ENCODE measurements at places on chromosomes 7 and 10. TPM values are rescaled to one million over a fixed set of nuclear protein-coding genes. Genes with fewer than 3 reads are reported as not detected.
A peak's percentile ranks its signal among the peaks of the same experiment; 100 is the strongest.

- no peak for DNase-seq
Observed at GRCh38 chr7:3107889-3108570, 64.4 kb upstream of the CARD11 start.

Gene CTAGE8
- total RNA-seq: 1.5 TPM

GRCh38 chr7:116159711-116160110 lies 50.6 kb upstream of the TES start:
- no peak for DNase-seq

GRCh38 chr10:58757352-58758065 lies 244.8 kb downstream of the BICC1 start:
- DNase-seq: no peak

Gene SLC26A5
- 1.3 TPM for total RNA-seq

Gene MMD2
- not detected for total RNA-seq

DNA sequence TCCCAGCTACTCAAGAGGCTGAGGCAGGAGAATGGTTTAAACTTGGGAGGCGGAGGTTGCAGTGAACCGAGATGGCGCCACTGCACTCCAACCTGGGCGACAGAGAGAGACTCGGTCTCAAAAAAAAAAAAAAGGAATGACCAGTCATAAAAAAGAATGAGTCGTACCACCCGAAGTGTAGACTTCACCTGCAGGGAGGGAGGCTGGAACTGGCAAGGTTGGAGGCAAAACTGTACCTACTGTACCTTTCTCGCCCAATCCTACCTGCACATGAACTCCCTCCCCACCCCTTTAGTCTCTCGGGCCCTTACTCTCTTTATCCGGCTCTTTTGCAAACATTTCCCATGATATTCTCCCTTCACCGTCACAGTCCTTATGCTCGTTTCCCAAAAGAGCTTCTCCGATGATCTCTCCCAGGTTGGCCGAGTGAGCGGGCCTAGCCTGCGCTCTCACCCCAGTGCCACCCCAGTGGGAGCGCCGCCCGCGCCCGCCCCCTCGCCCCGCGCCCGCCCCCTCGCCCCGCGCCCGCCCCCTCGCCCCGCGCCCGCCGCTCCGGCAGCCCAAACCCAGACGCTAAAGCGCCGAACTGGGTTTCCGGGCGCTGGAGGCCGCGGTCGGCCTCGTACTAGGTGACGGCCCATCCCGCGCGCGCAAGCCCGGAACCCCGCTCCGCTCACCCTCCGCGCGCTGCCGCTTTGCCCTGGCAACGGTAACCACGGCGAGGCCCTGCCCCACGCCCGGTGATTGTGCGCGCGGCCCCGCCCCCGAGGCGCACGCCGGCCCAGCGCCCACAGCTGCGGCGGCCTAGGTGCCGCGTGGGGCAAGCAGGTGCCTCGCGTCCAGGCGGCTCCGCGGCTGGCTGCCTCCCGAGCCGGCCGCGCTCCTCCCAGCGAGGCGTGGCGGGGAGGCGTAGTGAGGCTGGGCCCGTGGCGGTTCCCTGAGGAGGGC lies at the start of gene SMKR1:
Gene SMKR1, plus strand, starts transcription at position 772 of the 948 bp plus-strand sequence. CDS start 294 bp downstream, outside the sequence.
- peak; percentile 76 for DNase-seq
